ENCODE measurements at places on chromosomes 16 and 17.

GRCh38 chr16:457732-458400 is 32.4 kb downstream of the RAB11FIP3 start:
- DNase-seq = no peak

DNA sequence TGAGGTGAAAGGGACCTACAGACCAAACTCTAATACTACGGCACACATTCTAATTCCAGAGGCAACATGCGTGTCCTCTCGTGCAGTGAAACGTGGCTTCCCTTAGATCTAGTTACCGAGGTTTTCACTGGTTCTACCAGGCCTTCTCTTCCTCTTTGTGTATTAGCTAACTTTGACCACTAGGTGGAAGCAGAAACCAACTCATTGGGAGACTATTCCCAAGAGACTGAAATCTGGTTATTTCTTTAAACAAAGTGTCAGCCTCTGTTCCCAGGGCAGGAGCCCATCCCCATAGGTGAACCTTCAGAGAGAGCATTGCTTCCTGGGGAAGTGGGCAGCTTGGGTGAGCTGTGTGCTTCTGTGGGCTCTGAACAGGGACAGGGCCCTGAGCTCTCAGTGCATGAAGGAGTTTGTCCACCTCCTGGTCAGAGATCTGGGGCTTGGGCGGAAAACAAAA is 19.7 kb upstream of the RCVRN start:
- peak; percentile 80 for DNase-seq

DNA sequence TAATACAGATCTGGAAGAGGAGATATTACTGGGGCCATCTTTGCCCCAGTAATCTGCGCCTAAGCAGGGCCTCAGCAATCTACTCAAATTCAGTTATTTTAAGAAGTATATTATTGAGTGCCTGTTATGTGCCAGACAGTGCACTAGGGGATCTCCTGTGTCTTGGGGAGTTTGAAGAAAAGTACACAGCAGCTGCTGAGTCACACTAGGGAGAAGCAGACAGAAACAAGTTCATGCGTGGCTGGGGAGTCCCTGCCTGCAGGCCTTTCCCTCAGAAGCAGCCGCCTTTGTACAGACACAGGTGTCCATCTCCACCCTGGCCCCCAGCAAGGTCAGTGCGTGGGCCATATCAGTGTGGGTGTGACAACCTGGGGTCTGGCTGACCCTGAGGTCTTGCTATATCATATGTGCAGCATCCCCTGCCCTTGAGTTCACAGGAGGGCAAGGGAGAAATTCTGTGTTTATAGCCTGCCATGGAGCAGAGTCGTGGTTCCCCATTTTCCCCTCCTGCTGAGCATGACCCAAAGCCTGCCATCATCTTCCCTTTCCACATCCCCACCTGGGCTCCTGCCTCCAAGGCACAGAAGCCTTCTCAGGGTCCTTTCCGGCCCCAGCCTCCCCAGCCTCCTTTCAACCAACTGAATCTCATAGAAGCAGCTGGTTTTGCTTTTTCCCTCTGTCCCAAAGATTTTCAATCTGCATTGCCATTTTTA is 229.9 kb upstream of the SDK2 start:
- DNase-seq = no peak

- DNase-seq = no peak
These were observed 534.1 kb downstream of the WWOX start for GRCh38 chr16:78633551-78633950.

GRCh38 chr17:17035490-17035889 is 6.8 kb upstream of the MPRIP start:
- peak; percentile 8 for DNase-seq

- no peak for DNase-seq
These were observed 16.4 kb downstream of the ATP6V0A1 start for GRCh38 chr17:42475121-42475520.

DNA sequence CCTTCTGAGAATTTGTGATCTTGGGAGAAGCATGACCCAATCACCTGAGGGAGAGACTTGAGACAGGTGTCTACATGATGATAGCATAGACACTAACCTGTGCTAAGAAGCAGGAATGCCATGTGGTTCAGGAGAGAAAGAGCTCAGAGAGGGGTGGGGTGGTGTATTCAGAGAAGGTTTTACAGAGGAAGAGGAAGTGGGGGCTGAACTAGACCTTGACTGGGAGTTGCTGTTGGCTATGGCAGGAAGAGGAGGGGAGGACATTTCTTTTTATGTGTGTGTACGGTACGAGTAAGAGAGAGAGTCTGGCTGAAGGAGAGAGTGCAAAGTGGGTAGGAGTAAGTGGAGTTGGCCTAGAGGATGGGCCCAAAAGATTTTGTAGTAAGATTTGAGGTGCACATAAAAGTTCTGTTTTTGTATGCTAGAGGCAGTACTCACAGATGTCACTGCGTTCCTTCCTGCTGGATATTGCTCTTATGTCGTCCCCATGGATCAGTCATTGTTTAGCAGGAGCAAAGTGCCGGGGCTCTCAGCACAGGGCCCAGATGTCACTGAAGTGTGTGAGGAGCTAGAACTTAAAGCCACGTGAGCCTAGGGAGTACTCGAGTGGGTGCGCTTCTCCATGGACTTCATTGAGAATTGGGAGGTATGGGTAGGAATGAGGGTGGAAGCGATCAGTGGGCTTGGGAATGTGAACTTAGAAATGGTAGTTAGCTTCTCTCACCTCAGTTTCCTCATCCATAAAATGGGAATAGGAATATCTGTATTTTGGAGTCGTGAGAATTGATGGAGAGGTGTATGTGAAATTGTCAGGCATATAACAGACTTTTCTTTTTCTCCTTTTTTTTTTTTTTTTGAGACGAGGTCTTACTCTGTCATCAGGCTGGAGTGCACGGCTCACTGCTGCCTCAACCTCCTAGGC is 22.1 kb downstream of the SLC7A6 start:
- DNase-seq = no peak

GRCh38 chr16:3577302-3577752 is at the start of gene NLRC3:
NLRC3 (minus strand) TSS chr16:3577403; CDS start chr16:3565036, 12,367 bp downstream.
- no peak for DNase-seq

GRCh38 chr17:32279891-32280716 is 14.5 kb downstream of the RHBDL3 start:
- no peak for DNase-seq

DNA sequence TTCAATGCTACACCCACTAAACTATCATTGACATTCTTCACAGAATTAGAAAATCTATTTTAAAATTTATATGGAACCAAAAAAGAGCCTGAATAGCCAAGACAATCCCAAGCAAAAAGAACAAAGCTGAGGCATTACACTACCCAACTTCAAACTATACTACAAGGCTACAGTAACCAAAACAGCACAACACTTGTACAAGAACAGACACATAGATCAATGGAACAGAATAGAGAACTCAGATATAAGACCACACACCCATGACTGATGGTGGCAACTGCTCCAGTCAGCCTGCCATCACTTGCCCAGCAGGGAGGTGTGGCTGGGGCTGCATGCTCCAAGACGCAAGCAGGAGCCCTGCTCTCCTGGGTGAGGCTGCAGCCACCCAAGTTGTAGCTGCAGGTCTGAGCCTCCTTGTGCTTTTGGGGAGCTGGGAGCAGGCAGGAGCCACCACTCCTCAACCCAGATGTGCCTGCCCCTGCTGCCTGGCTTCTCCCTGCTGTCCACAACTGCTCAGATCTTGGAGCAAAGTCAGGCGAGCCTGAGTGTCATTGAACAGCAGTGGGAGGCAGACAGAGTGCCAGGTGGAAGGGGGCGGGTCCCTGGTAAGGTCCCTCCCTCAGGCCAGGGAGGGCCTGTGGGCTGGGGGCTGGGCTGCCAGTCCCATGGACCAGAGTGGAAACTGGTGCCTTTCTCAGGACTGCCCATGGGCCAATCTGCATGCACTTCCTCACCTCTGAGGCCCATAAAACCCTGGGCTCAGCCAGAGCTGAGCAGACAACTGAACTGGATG is 24.7 kb downstream of the SSH2 start:
- DNase-seq = no peak

- no peak for DNase-seq
These were observed 32.6 kb downstream of the FA2H start for GRCh38 chr16:74742051-74742481.

DNA sequence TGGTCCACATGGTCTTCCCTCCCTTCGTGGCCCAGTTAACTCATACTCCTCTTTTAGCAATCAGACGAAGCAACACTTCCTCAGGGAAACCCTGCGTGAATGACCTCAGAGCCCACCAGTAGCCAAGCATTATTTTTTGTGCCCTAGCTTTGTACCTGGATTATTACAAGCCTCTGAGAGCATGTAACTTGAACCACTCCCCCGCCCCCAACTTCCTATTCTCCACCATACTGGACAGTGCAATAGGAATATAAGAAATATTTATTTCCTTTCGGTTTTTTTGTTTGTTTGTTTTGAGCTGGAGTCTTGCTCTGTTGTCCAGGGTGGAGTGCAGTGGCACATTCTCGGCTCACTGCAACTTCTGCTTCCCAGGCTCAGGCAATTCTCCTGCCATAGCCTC is 2.9 kb downstream of the CPPED1 start:
- no peak for DNase-seq

- DNase-seq = peak; percentile 65
These were observed 863 bp downstream of the ADCY9 start for GRCh38 chr16:4115209-4115948.

DNA sequence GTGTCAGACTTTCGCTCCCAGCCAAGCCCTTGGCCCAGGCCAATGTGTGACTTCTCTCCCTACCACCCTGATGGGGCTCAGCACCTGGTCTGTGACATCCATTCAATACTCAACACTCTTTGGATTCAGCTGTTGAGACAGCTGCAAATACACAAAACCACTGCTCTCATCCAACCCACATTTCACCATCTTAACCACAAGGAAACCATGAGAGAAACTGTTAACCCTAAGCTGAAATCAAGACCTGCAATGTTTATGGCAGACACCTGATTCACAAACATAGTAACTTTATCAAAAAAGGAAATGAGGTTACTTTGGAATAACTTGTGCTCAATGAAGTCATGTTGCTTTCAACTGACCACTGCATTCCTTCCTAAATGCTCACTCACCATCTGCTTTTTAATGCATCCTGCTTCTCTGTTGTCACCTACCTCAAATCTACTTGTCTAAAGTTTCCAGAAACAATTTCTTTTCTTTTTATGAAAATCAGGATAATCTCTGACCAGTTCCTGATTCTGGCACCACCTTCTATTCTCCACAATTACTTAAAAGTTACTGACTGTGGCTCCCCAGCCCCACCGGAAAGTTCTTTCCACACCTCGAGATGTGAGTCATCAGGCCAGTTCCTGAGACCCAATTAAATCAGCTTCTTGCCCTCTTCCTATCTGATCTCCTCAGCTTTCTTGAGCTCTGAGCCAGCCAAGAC is 88.2 kb downstream of the NOG start:
- peak; percentile 72 for DNase-seq

DNA sequence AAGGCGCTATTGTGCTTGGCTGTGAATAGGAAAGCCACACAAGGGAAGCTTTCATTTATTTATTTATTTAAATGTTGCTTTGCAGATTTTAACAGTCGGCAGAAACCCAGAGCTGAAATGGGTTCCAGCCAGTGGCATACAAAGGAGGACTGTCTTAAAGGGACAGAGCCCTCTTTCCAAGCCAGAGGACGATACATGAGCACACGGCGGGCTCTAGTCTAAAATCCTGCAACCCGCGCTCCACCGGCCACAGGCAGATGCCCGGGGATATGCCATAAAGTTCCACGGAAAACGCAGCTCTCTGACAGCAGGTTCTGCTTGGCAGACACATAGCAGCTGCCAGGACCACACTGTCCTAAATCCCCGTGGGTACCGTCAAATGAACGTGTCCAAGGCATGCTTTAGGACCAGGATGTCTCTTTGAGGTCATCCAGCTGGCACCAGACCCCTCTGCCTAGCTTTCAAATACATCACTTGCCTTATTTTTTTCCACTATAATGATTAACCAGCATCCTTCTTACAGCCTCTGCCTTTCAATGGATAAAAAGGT is 64.6 kb downstream of the CYTH1 start:
- peak; percentile 37 for DNase-seq

DNA sequence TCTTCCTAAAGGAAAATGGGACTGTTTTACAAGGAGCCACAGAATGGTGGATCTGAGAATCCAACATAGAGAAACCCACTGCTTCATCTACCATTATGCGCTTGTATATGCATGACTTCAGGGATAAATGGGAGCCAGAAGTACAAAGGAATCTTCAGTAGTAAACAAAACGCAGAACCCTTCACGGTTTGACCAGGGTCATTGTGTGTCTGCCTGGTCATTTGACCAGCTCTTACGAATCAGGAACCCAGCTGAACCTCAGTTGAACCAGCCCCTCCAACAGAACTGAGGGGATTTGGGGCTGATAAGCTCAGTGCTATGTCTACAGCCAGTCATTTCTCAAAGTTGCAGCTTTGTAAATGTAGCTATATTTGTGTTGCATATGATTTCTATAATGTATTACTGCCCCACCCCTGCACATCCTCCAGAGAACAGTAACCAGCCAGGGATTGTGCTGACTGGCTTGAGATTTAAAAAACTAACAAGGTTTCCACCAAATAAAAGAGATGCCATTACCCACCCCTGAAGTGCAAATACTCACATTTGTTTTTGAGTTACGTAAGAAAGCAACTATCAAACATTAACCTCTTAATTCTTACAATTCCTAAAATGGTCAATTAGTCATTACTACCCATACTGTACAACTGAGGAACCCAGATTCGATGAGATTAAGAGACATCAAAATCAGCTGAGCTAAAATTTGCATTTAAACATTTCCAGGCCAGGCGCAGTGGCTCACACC is 6.3 kb downstream of the CMTM4 start:
- no peak for DNase-seq

- DNase-seq = no peak
These were observed 10.0 kb upstream of the ABCA3 start for GRCh38 chr16:2350500-2350899.

DNA sequence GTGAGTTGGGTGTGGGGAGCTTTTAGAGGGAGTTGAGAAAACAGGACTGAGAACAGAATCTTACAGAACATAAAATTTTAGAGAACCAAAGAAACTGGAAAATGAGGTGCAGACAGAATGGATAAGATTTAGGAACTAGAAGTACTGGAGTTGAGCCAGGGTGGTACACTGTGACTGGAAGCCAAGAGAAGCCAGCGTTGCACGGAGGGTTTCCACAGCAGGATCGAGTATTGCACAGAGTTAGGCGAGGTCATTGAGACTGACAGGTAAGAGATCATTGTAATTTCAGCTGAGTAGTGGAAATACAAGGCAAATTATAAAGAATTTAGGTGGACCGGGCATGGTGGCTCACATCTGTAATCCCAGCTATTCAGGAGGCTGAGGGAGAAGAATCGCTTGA is 6.6 kb downstream of the GSDMA start:
- no peak for DNase-seq
